ENCODE measurements at places on chromosomes 16 and 17.

DNA sequence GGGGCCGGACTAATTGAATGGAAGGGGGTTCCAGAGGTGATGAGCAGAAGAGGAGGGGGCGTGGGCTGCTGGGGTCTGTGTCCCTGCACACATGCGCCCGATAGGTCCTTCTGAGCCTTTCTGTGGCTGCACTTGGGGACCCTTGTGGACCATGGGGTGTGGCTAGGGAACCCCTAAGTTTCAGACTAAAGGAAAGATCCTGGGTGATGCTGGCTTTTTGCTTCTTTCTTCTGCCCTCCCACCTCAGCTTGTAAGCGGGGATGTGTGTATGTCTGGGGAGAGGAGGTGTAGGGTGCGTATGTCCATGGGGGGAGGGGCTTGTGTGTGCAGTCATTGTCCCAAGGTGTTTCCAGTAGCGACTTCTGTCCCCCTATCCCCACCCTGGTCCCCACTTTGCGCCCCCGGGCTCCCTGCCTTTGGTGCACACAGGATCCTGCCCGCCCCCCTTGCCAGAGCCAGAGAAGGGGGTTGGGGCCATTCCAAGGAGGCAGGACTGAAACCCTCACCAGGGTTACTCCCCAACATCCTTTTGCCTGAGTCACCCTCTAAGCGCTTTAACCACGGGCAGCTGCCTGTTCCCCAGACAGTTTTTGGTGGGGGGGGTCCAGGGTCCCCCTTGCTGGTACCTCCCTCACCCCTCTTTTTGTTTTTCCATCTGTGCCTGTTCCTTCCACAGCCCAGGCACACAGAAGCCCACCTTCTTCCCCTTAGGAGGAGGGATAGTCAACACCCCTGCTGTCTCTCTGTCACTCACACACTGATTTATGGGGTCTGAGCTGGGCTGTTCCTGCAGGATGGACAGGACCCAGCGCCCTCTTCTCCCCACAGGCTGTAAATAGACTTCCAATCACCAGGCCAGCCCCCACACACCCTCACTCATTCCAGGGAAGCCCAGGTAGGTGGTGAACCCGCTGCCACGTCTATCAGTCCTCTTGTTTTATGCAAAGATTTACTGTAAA is 83.2 kb downstream of the ARHGAP23 start:
- no peak for DNase-seq

DNA sequence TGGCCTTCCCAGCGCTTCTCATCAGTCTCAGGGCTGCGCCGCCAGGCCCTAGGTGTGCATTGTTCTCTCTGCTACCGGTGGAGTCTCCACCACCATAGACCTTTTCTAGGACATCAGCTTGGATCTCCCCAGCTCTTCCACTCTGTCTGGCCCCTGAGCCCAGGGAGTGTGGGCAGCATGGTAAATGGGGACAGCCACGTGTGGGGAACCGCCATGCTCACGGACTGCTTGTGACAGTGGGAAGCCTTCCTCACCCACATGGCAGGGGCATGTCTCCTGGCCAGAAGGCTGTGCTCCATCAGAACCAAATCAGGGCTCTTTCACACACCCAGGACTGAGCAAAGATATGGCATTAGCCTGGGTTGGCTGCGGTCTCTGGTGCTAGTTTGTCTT is 51.3 kb downstream of the TNFRSF13B start:
- no peak for DNase-seq

GRCh38 chr16:79328402-79329165 is 272.0 kb downstream of the MAF start:
- DNase-seq = no peak

DNA sequence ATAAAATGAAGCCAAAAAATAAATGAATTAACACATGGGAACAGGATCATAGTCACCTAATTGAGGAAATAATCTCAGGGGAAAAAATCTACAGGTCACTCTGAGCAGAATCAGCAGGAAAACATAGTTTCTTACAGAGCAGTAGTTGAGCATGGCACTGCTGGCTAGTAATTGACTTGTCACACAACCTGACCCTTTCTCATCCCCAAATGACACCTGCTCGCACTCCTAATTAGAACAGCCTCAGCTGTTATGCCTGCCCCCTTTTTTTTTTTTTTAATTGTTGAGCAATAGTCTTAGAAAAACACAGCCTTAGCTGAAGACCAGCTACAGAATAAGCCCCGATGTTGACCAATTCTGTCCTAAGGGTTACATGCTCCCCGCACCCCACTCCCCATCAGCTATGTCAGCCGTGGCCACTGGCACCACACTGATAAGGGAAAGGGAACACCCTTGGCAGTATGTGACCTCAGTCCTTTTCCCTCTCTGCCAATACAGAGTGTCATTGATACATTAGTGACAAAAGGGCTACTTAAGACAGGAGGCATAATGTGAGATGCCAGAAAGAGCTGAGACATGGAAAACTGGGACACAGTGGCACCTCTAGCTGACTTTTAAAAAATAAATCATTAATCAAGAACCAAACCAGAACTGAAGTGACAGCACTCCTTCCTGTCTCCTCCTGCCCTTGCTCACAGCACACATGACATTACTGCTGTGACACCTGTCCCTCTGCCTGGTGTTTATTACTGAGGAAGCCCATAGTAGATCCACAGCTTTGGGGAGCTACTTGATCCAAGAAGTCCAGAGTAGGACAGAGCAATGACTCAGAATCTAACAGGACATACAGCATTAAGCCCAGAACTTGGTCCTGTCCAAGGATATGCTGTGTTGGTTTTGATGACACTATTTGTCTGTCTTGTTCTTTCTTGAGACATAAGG is 41.7 kb downstream of the WDR59 start:
- no peak for DNase-seq

- no peak for DNase-seq
Measured at GRCh38 chr16:83689385-83689831, 118.4 kb upstream of the HSBP1 start.

GRCh38 chr17:73137376-73137775 is 27.4 kb upstream of the SSTR2 start:
- no peak for DNase-seq

DNA sequence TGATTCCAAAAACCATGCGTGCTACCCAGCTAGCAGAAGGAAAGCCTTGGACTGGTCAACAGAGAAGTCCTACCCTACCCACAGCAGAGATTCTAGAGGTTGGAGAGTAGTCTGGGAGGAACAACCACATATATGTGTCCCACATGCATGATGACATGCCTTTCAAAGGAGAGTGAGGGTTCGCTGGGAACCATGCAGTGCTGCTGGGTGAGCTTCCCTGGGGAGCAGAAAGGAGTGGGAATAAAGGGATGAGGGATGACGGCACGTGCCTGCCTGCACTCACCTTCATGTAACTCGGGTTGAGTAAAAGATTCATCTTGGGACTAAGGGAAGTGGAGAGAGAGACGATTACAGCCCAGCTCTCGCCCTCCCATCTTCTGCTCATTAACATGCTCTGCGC is 9.8 kb downstream of the CPSF4L start:
- no peak for DNase-seq

DNA sequence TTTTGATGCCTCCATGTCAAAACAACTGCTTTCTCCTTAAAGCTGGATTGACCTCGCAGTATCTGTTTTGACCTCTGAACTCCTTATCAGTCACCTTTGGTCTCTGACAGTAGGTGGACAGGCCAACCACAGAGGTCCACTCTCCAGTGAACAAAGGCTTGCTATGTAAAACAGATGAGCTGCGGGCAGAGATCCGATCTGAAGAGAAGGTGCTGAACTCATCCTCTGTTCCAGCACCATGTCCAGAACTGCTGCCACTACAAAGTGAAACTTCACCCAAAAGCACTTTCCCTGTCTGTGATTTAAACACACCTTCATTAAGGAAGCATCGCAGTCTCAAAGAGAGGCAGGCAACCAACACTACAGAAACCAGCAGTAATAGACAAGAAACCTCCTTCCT is 117.3 kb upstream of the CORO6 start:
- DNase-seq = no peak

DNA sequence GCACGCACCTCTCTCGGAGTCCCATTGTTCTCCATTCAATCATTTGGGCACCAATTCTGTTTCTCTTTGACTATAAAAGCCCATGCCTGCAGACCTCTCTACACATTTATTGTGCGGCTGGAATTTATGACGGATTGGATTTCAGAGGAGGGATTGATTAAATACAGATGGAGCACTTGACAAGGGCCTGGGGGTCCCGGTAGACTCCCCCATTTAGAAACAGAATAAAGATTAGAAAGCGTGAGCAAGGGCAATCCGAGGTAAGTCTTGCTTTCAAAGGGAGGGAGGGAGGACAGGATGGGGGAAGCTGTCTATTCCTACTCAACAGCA is 15.1 kb upstream of the PITPNM3 start:
- DNase-seq = no peak

- no peak for DNase-seq
Measured at GRCh38 chr17:14797801-14798200, 467.3 kb downstream of the PMP22 start.

DNA sequence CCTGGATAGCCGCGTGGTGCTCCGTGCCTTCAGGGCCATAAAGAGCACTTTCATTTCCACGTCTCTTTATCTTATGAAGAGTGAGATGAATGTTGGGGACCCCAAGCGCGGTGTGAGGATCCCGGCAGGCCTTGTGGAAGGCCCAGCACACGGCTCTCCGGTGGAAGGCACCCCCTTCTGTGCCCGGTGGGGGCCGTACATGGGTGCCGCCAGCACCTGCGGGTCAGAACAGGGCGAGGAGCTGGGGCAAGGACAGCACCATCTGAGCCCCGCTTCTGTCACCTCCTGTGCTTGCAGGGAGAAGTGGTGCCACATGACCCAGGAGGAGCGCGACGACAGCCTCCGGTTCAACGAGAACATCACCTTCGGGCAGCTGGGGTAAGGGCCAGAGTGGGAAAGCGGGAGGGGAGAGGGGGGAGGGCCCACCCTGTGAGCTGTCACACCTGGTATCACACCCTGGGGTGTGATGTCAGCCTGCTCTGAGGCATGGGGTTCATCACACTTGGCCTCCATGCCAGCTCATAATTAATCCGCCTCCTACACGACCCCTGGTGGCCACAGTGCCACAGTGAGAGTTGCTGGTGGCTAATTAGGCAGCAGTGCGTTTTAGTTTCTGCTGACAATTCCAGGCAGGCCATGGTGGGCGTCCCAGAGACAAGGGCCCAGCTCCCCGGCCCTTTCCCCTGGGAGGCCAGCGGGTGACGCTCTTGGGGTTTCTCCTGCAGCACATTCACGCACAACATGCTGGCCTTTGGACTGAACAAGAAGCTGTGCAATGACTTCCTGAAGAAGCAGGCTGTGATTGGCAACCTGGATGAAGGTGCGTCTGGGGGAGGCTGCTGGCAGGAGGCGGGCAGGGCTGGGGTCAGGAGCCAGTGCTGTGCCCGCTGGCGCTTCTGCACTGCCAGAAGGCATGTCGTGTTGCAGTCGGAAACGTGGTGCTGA is 25.7 kb downstream of the CIBAR2 start:
- DNase-seq = no peak

GRCh38 chr16:80710918-80711317 is 93.5 kb downstream of the CDYL2 start:
- DNase-seq = no peak

DNA sequence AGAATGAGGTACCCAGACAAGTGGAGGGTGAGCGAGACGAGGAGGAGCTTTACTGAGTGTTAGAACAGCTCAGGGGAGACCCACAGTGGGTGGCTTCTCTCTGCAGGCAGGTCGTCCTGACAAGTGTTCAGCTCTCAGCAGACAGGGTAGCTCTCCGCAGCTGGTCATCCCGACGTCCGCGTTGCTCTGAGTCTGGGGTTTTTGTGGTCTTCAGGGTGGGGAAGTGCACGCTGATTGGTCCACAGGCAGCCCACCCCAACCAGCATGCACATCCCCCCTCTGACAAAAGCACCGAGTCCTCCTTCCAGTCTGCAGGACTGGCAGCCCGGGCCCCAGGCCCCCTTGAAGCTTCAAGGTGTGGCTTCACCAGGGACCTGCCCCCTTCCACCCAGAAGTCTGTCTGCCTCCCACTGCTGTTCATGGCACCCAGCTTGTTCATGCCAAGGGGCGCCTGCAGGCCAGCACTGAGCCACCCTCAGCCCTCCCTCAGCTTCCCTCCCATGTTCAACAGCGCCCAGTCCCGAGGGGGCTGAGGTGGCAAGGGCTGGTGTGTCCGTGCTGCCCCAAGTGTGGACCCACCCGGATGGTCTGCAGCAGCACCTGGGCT is 19.9 kb upstream of the WDR45B start:
- DNase-seq = no peak

- DNase-seq = no peak
Measured at GRCh38 chr17:18866866-18867813, 9.2 kb downstream of the PRPSAP2 start.

- no peak for DNase-seq
Measured at GRCh38 chr17:68356949-68357455, 65.7 kb downstream of the ARSG start.

GRCh38 chr17:70119983-70120382 is 45.0 kb downstream of the KCNJ16 start:
- DNase-seq = no peak
